ENCODE measurements at places on chromosomes 12 and 14. TPM values are rescaled to one million over a fixed set of nuclear protein-coding genes. Genes with fewer than 3 reads are reported as not detected.

The SLC25A47 gene
- polyA plus RNA-seq: 0.04 TPM

The SLC25A29 gene
- 27.9 TPM for polyA plus RNA-seq

The CCDC196 gene
- polyA plus RNA-seq: not detected

The GPHB5 gene
- not detected for polyA plus RNA-seq

The MIP gene
- polyA plus RNA-seq: 0.04 TPM

The WASHC4 gene
- 11.6 TPM for polyA plus RNA-seq

The TBX3 gene
- polyA plus RNA-seq: 3.1 TPM

The PTGER2 gene
- polyA plus RNA-seq: 0.29 TPM

The TAS2R30 gene
- polyA plus RNA-seq: 0.12 TPM

The DNAI7 gene
- 0.07 TPM for polyA plus RNA-seq

The FAM186B gene
- polyA plus RNA-seq: 0.09 TPM

The EIF2S3B gene
- 0.45 TPM for polyA plus RNA-seq

The ST8SIA1 gene
- 0.83 TPM for polyA plus RNA-seq

The PUS1 gene
- 28.7 TPM for polyA plus RNA-seq

The NFATC4 gene
- 20.9 TPM for polyA plus RNA-seq

The KCNMB4 gene
- 0.33 TPM for polyA plus RNA-seq

The PMCH gene
- polyA plus RNA-seq: not detected

All from esophagus (tissue), 2 donors.